ENCODE measurements at places on chromosomes 3 and 15.

DNA sequence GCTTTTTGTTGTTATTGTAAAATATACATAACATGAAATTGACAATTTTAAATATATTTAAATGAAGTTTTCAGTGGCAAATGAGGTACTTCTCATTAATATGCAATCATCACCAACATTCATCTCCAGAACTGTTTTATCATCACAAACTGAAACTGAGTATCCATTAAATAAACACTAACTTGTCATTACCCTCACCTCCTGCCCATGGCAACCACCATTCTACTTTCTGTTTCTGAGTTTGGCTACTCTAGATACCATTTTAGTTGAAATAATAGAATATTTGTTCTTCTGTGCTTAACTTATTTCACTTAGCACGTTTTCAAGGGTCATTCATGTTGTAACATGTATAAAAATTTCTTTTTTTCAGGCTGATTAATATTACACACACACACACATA, 834.3 kb downstream of the PLOD2 start:
- no peak for DNase-seq

GRCh38 chr15:50850003-50850402, 58.5 kb upstream of the AP4E1 start:
- DNase-seq, result no peak

DNA sequence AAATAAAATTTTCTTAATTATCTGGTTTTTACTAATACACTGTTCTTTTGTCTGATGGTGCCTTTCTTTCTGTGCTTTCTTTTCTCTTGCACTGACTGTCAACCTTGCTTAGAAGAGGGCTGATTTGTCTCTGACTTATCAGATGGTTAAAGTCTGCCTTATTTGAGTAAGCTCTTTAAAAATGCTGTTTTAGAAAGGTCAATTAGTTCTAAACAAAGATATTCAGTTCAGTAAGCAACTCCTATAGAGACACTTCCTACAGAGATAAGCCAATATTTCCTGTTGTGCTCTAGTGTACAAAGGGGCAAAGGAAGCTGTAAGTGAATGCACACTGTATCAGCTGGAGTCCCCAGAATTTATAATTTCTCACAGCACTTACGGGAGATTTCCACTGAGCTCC, 153.4 kb upstream of the TSPAN3 start:
- DNase-seq, result no peak

GRCh38 chr3:127063916-127064315, 81.0 kb downstream of the PLXNA1 start:
- no peak for DNase-seq

- DNase-seq, result no peak
Observed at GRCh38 chr3:98199020-98199419, 32.5 kb downstream of the OR5H15 start.

GRCh38 chr3:15246186-15246585, 40.1 kb downstream of the CAPN7 start:
- no peak for DNase-seq

- DNase-seq, result no peak
Observed at GRCh38 chr3:88984256-88984655, 123.2 kb upstream of the EPHA3 start.
